Camera-type eye (tissue), 1 donor: ENCODE measurements at places on chromosomes 6 and 20. TPM values are rescaled to one million over a fixed set of nuclear protein-coding genes. Genes with fewer than 3 reads are reported as not detected.

SPATA2 gene
- 4.4 TPM for total RNA-seq

RNF217 gene
- total RNA-seq: 24.9 TPM

SAMD5 gene
- total RNA-seq: 23.1 TPM

SASH1 gene
- total RNA-seq: 103 TPM

BPI gene
- 2.4 TPM for total RNA-seq

CST4 gene
- total RNA-seq: not detected

PSORS1C2 gene
- not detected for total RNA-seq

VGLL2 gene
- 2.8 TPM for total RNA-seq

GPLD1 gene
- 10.9 TPM for total RNA-seq

SLC12A5 gene
- total RNA-seq: 31.2 TPM
